ENCODE measurements at places on chromosomes 4 and X. TPM values are rescaled to one million over a fixed set of nuclear protein-coding genes. Genes with fewer than 3 reads are reported as not detected.

ALPK1 gene
- total RNA-seq, result 27.9 TPM

GRCh38 chr4:55269995-55270394 lies 76.0 kb upstream of the SRD5A3 start:
- H3K27me3 ChIP-seq, result no peaks in the 10 kb centered on the region
- H3K4me3 ChIP-seq, result no peak overlapping the region
- peak; percentile 17 for DNase-seq
- H3K27ac ChIP-seq, result no peak overlapping the region

MAEA gene
- total RNA-seq, result 86.5 TPM

DNA sequence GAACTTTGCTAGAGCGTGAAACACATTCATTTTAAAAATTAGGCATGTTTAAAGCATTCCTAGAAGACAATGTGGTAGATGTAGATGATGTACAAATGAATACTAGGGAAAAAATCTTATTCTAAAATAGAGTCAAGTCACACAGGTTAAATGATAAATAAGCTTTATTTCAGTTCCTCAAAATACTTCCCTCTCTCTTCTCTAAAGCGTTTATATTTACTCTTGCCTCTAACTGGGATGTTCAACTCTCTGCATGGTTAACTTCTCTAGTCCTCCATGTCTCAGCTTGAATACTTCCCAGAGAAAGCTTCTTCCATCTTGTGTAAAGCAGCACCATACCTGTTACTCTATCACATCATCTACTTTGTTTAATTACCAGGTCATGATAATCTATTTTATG lies 30.9 kb upstream of the GLRA3 start:
- no peaks in the 10 kb centered on the region for H3K4me1 ChIP-seq
- no peaks in the 10 kb centered on the region for H3K36me3 ChIP-seq
- H3K27me3 ChIP-seq, result no peaks in the 10 kb centered on the region
- DNase-seq, result no peak
- H3K4me3 ChIP-seq, result no peak overlapping the region

DNA sequence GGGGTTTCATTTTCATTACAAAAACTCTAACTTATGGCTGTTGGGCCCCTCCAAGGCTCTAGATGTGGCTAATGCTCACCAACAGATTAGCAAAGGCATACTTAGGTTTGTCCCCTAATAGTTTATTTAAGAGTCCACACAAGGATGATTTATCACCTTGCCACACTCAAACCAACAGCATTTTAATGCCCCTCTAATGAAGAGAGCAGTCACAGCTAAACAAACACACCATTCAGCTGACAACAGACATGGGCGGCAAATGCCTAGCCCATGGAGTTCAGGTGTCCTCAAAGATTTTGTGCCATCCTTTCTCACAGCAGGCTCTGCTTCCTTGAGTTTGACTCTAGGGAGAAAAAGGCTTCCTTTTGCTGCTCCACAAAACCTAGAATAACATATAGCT lies 61.8 kb upstream of the CITED1 start:
- H3K27ac ChIP-seq, result no peak overlapping the region
- H3K4me1 ChIP-seq, result no peaks in the 10 kb centered on the region
- DNase-seq, result no peak
- no peak overlapping the region for H3K4me3 ChIP-seq
- H3K36me3 ChIP-seq, result no peaks in the 10 kb centered on the region
- no peaks in the 10 kb centered on the region for H3K27me3 ChIP-seq

CYBB gene
- total RNA-seq, result 18.9 TPM

CCKAR gene
- not detected for total RNA-seq

GRCh38 chrX:31255310-31256033 lies 183.6 kb upstream of the FTHL17 start:
- no peak overlapping the region for H3K4me3 ChIP-seq
- no peaks in the 10 kb centered on the region for H3K27me3 ChIP-seq
- no peak overlapping the region for H3K27ac ChIP-seq

DNA sequence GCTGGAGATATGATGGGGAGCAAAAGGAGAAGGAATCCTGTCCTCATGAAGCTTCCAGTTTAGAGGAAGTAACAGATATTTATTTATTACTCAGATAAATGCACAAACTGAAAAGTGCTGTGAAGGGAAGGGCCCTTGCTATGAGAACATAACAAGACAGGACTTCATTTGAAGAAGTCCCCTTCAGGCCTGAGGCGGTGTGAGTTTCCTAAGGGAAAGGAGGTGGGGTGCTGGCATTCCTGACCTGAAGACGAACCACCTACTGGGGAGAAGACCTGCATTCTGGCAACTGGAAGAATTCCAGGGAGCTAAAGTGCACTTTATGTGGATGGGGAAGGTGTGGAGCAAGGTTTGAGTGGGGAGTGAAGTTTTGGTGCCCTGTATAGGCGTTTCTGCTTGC lies 15.9 kb upstream of the SPARCL1 start:
- DNase-seq, result no peak
- H3K4me1 ChIP-seq, result no peaks in the 10 kb centered on the region
- H3K27me3 ChIP-seq, result no peaks in the 10 kb centered on the region
- no peaks in the 10 kb centered on the region for H3K36me3 ChIP-seq
- H3K4me3 ChIP-seq, result no peak overlapping the region

Measured in thyroid gland (tissue), 4 donors.